Femur (tissue), 1 donor: ENCODE measurements at places on chromosomes 12 and 14.

GRCh38 chr14:89504091-89504490 is 87.1 kb upstream of the FOXN3 start:
- DNase-seq: no peak

- no peak for DNase-seq
These were observed 1.6 kb downstream of the FERMT2 start for GRCh38 chr14:52949249-52949648.

DNA sequence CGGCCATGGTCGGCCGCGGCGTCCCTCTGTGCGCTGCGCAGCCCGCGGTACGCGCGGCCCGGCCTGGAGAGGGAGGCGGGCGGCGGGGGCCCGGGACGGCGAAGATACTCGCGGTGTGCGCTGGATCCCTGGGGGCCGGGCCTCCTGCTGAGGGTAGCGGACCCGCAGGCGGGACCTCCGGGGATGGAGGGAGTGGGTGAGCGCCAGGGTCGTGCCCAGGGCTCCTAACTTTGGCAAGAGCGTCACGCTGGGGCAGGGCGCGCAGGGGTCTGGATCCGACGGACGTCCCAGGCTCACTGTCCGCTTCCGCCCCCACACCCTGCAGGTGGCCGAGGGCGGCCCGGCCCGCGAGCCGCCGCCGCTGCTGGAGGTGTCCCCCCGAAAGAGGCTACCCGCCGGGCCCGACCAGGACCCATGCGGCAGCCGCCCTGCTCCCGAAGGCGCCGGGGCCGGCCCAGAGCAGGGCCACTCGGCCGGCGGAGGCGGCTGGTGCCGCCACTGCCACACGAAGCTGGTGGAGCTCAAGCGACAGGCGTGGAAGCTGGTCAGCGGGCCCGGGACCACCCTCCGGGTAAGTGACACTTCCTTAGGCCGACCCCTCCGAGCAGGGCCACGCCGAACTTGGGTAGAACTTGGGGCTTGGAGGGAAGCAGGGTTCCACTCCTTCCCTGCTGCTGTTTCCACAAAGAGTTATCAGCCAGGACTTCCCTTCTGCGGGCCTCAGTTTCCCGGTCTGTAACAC is 502 bp downstream of the KIF26A start:
- peak; percentile 35 for DNase-seq

GRCh38 chr12:85531341-85531740 is 251.3 kb downstream of the ALX1 start:
- no peak for DNase-seq

DNA sequence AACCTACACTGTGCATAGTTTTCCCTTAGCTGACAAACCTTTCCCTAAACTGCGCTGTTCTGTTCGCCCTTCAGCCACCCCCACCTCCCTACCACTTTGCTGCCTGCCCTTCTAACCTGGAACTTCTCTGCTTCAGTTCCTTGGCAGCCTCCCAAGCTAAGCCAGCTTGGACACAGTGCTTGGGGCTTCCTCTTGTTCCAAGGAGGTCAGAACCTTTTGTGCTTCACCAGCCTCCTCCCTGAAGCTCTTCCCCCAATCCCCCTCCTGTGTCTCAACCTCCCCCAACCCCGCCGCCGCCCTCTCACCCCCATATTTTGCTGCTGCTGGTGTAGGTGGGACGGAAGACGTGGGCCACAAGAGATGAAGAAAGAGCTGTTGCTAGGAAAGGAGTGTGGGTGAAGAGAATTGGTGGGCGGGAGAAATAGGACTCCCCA is 8.1 kb upstream of the RIC8B start:
- no peak for DNase-seq

GRCh38 chr14:99123208-99123870 is 148.7 kb downstream of the BCL11B start:
- DNase-seq: no peak

DNA sequence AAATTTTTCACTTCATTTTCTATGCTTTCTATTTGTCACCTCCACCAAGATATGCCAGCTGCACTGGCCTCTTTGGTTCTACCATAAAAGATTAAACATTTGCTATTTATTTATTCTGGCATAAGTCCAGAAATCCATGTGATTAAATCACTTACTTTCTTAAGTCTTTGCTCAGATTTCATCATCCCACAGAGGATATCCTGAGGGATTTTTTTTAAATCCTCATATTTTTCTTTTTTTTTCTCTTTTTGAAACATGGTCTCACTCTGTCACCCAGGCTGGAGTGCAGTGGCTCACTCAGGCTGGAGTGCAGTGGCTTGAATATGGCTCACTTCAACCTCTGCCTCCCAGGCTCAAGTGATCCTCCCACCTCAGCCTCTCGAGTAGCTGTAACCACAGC is 645.4 kb upstream of the ATXN7L3B start:
- no peak for DNase-seq

DNA sequence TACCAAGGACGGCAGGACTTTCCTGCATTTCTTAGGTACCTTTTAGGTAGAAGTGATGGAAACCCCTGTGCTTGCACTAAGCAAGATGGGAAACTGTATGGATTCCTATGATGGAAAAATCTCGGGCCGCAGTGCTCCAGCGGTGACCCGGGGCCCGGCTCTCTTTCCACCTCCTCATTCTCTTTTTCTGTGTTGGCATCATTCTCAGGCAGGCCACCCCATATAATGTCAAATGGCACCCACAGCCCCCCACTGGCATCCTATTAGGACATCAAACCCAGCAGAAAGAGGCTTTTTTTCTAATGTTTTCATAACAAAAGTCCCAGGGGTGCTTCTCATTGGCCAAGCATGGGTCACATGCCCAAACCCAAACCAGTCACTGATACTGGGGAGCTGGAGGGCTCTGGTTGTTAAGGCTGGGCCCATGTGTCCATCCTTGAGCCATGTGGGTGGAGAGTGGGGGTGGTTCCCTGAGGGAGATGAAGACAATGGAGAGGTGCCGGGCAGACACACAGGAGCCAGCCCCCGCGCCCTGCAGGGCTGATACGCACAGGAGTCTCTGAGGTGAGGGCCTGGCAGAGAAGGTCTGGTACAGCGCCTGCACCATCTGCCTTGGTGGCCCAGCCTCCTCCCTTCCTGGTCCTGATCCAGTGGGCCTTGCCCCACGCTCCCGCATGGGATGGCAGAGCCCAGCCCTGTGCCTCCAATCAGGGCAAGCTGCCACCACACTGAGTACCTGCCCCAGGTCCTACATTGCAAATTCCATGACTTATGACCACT is 142.1 kb downstream of the CALM1 start:
- DNase-seq: no peak

- DNase-seq: peak; percentile 62
These were observed 46.2 kb downstream of the GALNT8 start for GRCh38 chr12:4766445-4766844.

GRCh38 chr14:99450266-99450665 is 30.4 kb downstream of the SETD3 start:
- DNase-seq: no peak

- DNase-seq: no peak
These were observed 36.9 kb upstream of the NCOR2 start for GRCh38 chr12:124604264-124604680.

- no peak for DNase-seq
These were observed 10.9 kb downstream of the NAA25 start for GRCh38 chr12:112097641-112098040.
